ENCODE measurements at places on chromosomes 6 and 20.

- H3K27ac ChIP-seq = no peak overlapping the region
- no peaks in the 10 kb centered on the region for H3K27me3 ChIP-seq
- DNase-seq = no peak
- H3K4me1 ChIP-seq = no peaks in the 10 kb centered on the region
Measured at GRCh38 chr6:12312736-12313135, 22.6 kb downstream of the EDN1 start.

DNA sequence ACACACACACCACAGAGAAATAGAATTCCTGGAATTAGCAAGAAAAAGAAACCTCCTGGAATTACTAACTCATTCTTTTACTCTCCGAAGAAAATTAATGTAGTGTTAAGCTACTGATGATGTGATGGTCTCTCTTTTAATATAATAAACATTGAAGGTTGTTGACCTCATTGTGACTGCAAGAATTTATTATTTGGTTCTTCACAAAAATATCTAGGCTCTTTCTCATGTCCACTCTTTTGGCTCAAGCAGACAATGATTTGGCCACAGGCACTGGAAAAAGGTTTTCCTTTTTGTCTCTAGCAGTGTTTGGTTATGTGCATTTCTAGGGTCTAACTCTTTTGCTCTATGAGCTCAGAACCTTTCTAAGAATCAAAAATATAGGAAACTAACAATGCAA is 811.9 kb downstream of the TENT5A start:
- H3K27ac ChIP-seq = no peak overlapping the region
- H3K4me1 ChIP-seq = no peaks in the 10 kb centered on the region
- no peaks in the 10 kb centered on the region for H3K27me3 ChIP-seq
- no peak for DNase-seq

DNA sequence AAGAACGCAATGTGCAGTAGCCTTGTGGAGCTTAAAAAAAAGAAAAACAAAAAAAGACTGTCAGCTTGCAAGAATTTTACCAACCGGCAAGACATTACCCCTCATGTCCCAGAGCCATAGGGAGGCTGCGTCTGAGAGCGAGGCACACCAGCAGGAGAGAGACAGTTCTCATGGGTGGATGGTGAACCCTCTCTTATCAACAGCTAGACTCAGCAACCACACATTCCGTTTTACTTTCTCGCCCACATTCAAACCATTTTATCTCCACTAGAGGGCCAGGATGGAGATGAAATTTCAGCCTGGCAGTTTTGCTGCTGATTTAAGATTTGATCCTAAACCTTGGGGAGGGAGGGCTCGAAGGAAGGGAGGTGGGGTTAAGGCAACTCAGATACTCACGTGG is 247.0 kb downstream of the ATXN1 start:
- DNase-seq = peak; percentile 72
- H3K4me1 ChIP-seq = peaks cover 8% of the 10 kb centered on the region
- H3K27ac ChIP-seq = no peak overlapping the region

- no peak for DNase-seq
- H3K27me3 ChIP-seq = no peaks in the 10 kb centered on the region
- no peak overlapping the region for H3K27ac ChIP-seq
- no peak overlapping the region for H3K4me3 ChIP-seq
Measured at GRCh38 chr20:4226330-4227084, 211.1 kb upstream of the RNF24 start.

- no peak overlapping the region for H3K4me3 ChIP-seq
- no peak overlapping the region for H3K27ac ChIP-seq
- no peaks in the 10 kb centered on the region for H3K4me1 ChIP-seq
- H3K36me3 ChIP-seq = no peaks in the 10 kb centered on the region
- no peak for DNase-seq
Measured at GRCh38 chr20:24112360-24112759, 123.8 kb upstream of the GGTLC1 start.

- no peak overlapping the region for H3K4me3 ChIP-seq
- H3K27me3 ChIP-seq = no peaks in the 10 kb centered on the region
- no peak for DNase-seq
- H3K27ac ChIP-seq = no peak overlapping the region
Measured at GRCh38 chr6:110705543-110705942, 109.7 kb downstream of the CDK19 start.

DNA sequence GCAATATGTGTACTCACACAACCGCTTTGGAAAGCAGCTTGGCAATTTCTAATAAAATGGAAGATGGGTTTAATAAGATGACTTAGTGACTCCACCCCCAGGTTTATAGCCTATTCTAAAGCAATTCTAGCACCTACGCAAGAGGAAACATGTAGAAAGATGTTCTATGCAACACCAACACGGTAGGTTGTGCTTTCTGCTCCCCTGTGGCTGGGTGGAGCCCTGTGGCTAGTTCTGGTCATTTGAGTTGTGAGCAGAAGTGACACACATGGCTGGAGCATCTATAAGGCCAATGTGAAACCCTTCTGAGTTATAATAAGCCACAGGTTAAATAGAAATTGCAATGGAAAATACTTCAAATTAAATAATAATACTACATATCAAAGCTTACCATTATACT is 310.7 kb downstream of the CD83 start:
- H3K27ac ChIP-seq = no peak overlapping the region
- no peaks in the 10 kb centered on the region for H3K36me3 ChIP-seq
- no peak for DNase-seq
- no peaks in the 10 kb centered on the region for H3K27me3 ChIP-seq
- H3K4me1 ChIP-seq = no peaks in the 10 kb centered on the region
- no peak overlapping the region for H3K4me3 ChIP-seq

GRCh38 chr20:19850198-19850533 is 92.1 kb downstream of the RIN2 start:
- no peaks in the 10 kb centered on the region for H3K4me1 ChIP-seq
- no peaks in the 10 kb centered on the region for H3K27me3 ChIP-seq
- DNase-seq = no peak
- no peaks in the 10 kb centered on the region for H3K36me3 ChIP-seq

DNA sequence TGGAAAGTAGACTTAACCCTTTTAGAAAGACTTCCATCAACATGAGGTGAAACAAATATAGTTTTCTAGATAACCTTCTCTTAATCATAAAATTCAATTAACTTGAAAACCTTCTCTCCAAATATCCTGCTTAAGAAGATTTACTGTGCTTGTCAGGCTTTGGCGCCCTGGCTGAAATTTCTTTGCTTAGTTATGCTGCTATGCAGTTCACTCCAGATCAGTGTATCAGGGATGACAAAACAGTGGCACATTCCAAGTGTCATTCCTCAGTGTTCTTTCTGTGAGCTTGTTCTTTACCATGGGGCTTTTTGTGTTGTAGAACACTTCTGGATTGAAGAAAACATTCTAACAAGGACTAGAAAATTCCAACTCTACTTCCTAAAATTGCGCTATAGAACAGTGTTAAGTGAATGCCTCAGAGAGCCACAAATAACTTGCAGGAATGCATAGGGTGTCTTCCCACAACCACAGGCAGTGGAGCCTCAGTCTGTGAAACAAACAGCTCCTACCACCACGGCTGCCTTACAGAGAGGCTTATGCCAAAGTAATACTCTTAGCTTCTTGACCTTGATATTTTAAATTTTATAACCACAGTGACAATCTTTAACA is 443.6 kb downstream of the CDC5L start:
- no peaks in the 10 kb centered on the region for H3K4me1 ChIP-seq
- no peaks in the 10 kb centered on the region for H3K27me3 ChIP-seq
- no peak overlapping the region for H3K27ac ChIP-seq
- DNase-seq = no peak
- no peak overlapping the region for H3K4me3 ChIP-seq

DNA sequence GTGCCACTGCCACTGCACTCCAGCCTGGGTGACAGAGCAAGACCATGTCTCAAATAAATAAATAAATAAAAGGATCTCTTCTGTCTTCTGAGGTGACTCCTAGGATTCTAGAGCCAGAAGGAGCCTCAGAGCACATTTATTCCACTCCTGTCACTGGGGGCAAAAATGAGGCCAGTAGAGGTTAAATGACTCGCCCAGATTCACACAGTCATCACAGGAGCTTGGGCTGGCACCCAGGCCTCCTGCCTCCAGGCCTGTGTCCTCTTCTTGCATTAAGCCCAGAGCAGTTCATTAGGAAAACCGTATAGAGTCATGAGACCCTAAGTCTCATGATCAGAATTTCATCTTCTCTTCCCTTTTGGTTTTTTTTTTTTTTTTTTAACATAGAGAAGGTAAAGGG is 243.3 kb downstream of the NRN1 start:
- no peak overlapping the region for H3K27ac ChIP-seq
- H3K27me3 ChIP-seq = no peaks in the 10 kb centered on the region
- no peaks in the 10 kb centered on the region for H3K36me3 ChIP-seq
- H3K4me1 ChIP-seq = peaks cover 18% of the 10 kb centered on the region
- H3K4me3 ChIP-seq = no peak overlapping the region

GRCh38 chr20:24545168-24545567 is 75.7 kb downstream of the SYNDIG1 start:
- DNase-seq = no peak
- H3K36me3 ChIP-seq = no peaks in the 10 kb centered on the region
- no peak overlapping the region for H3K4me3 ChIP-seq

DNA sequence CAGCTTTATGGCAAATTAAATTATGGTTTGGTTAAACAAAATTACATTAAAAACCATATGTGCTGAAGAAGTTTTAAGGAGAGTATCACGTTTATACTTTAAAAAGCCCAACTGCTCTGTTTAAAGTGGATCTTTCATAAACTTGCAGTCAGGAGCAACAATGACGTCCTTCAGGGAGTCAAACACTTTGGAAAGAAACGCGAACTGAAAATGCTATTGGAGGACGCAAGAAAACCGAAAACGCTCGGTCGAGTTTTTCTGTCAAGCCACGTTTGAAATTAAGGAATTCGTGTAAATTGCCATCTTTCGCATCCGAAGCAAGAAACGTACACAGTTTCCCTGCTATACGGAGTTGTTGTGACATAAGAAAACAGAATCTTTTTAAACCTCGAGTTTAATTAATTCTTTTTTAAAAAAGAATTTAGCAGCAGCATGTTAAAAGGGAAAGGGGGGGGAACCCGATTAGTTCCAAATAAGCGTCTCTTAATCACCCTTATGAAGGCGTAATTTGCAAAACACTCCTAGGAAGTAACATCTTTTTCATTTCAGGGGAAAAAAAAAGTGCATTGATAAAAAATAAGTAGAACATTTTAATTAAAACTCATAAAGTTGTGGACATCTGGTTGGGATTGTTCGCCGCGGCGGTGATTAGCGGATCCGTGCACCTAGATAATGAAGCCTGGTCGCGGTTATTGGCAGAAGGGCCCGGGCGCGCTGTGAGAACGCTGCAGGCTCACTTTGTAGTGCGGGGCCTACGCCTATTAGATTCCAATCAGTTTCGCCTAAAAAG is 295.4 kb downstream of the TFAP2C start:
- no peak overlapping the region for H3K4me3 ChIP-seq
- no peaks in the 10 kb centered on the region for H3K27me3 ChIP-seq
- H3K36me3 ChIP-seq = no peaks in the 10 kb centered on the region
- H3K4me1 ChIP-seq = no peaks in the 10 kb centered on the region

- no peaks in the 10 kb centered on the region for H3K27me3 ChIP-seq
- no peak overlapping the region for H3K27ac ChIP-seq
- H3K4me3 ChIP-seq = no peak overlapping the region
- H3K4me1 ChIP-seq = peaks cover 38% of the 10 kb centered on the region
- no peak for DNase-seq
- H3K36me3 ChIP-seq = peaks cover 34% of the 10 kb centered on the region
Measured at GRCh38 chr6:109362102-109362884, 20.0 kb downstream of the CD164 start.

DNA sequence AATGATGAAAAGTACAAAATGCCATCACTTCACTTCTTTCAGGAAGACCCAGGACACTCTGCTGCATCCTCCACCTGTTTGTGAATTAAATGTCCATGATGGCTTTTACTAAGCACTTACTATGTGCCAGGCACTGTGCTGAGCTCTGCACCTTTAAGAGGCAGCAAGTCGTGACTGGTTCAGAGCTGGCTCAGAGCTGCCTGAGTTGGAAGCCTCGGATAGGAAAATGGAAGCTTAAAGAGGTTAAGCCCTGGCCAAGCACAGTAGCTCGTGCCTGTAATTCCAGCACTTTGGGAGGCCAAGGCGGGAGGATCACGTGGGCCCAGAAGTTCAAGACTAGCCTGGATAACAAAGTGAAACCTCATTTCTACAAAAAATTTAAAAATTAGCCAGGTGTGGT is 95.6 kb downstream of the SNX5 start:
- H3K27ac ChIP-seq = no peak overlapping the region
- no peaks in the 10 kb centered on the region for H3K36me3 ChIP-seq
- no peak overlapping the region for H3K4me3 ChIP-seq
- no peak for DNase-seq
- H3K4me1 ChIP-seq = no peaks in the 10 kb centered on the region

GRCh38 chr6:154731296-154732218 is 1.7 kb upstream of the SCAF8 start:
- H3K4me3 ChIP-seq = no peak overlapping the region
- no peaks in the 10 kb centered on the region for H3K27me3 ChIP-seq
- no peak overlapping the region for H3K27ac ChIP-seq
- DNase-seq = no peak
- no peaks in the 10 kb centered on the region for H3K36me3 ChIP-seq

- H3K27me3 ChIP-seq = no peaks in the 10 kb centered on the region
- H3K4me3 ChIP-seq = no peak overlapping the region
- H3K4me1 ChIP-seq = peaks cover 9% of the 10 kb centered on the region
- DNase-seq = no peak
- no peak overlapping the region for H3K27ac ChIP-seq
- H3K36me3 ChIP-seq = no peaks in the 10 kb centered on the region
Measured at GRCh38 chr20:33789109-33789857, 21.9 kb upstream of the CHMP4B start.

GRCh38 chr6:111804627-111805235 is 68.5 kb downstream of the FYN start:
- no peak overlapping the region for H3K4me3 ChIP-seq
- peaks cover 76% of the 10 kb centered on the region for H3K4me1 ChIP-seq
- no peak for DNase-seq
- 0 out of 2 replicates have a peak, but pooled peaks cover 4% of the 10 kb centered on the region for H3K36me3 ChIP-seq

- no peak overlapping the region for H3K4me3 ChIP-seq
- no peak for DNase-seq
- H3K27me3 ChIP-seq = no peaks in the 10 kb centered on the region
- no peaks in the 10 kb centered on the region for H3K4me1 ChIP-seq
Measured at GRCh38 chr20:2626853-2627541, 25.4 kb upstream of the NOP56 start.

- H3K36me3 ChIP-seq = no peaks in the 10 kb centered on the region
- no peak for DNase-seq
- H3K4me3 ChIP-seq = no peak overlapping the region
- no peak overlapping the region for H3K27ac ChIP-seq
- H3K27me3 ChIP-seq = no peaks in the 10 kb centered on the region
- no peaks in the 10 kb centered on the region for H3K4me1 ChIP-seq
Measured at GRCh38 chr6:40042232-40042631, 108.0 kb upstream of the MOCS1 start.

- no peaks in the 10 kb centered on the region for H3K4me1 ChIP-seq
- no peak for DNase-seq
- no peak overlapping the region for H3K4me3 ChIP-seq
- no peaks in the 10 kb centered on the region for H3K27me3 ChIP-seq
- no peaks in the 10 kb centered on the region for H3K36me3 ChIP-seq
Measured at GRCh38 chr6:163250116-163250515, 164.4 kb upstream of the QKI start.

- H3K27ac ChIP-seq = no peak overlapping the region
- no peak for DNase-seq
- H3K4me1 ChIP-seq = no peaks in the 10 kb centered on the region
- H3K4me3 ChIP-seq = no peak overlapping the region
- H3K27me3 ChIP-seq = no peaks in the 10 kb centered on the region
Measured at GRCh38 chr6:36627801-36628246, 33.7 kb downstream of the SRSF3 start.
